HFF-Myc (cell line): ENCODE measurements at places on chromosomes 6 and 20.

DNA sequence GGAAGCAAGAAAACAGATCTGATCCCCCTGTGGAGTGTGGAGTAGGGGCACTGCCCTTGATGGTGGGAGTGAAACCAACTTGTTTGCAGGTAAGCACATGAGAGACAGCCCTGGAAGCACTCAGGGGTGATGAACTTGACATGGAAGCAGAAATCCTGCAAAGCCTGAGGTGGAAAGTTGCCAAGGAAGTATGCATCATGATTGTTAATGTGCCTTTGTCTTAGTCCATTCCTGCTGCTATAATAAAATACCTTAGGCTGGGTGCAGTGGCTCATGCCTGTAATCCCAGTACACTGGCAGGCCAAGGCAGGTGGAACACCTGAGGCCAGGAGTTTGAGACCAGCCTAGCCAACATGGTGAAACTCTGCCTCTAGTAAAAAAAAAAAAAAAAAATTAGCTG is 40.2 kb upstream of the IFNGR1 start:
- DNase-seq: no peak

- DNase-seq: no peak
These were observed 8.4 kb upstream of the E2F1 start for GRCh38 chr20:33694639-33695012.

DNA sequence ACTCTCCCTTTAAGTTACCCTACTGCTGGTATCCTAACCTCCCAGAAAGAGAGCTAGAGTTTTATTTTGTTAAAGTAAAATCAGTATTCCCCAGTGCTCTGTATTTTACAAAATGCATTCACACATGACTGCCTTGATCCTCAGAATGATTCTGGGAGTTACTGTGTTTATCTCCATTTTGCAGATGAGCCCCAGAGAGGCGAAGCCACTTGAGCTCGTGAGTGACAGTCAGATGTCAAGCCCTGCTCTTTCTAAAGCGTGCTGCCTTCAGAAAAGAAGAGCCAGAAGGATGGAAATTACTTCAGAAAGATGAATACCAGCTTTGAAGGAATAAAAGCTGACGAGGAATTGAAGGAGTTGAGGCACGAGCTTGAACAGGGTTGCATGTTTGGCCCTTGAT is 14.1 kb upstream of the OSER1 start:
- DNase-seq: no peak

DNA sequence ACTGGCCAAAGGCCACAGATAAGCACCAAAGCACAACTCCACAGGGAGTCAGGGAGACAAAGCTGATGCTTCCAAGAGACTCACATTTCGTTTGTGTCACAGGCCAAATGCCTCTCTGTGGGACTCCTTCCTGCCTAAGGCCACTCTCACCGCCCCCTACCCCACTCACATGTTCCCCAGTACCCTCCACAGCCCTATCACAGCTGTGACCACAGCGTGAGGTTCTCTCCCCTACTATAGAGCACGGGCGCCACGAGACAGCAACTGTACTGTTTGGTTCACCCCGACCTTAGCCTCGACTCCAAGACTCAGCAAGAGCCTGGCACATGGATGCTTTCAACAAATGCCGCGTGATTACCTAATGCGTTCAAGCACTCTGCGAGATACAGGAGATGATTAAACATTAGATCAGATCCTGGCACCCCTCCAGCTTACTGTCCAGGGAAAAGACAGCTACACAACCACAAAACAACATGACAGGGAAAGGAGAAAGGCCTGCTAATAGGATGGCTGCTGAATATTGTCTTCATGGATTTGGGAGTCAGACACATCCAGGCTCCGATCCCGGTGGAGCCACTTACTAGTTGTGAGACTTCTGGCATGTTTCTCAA is 105.5 kb downstream of the AGPAT4 start:
- peak; percentile 91 for DNase-seq

DNA sequence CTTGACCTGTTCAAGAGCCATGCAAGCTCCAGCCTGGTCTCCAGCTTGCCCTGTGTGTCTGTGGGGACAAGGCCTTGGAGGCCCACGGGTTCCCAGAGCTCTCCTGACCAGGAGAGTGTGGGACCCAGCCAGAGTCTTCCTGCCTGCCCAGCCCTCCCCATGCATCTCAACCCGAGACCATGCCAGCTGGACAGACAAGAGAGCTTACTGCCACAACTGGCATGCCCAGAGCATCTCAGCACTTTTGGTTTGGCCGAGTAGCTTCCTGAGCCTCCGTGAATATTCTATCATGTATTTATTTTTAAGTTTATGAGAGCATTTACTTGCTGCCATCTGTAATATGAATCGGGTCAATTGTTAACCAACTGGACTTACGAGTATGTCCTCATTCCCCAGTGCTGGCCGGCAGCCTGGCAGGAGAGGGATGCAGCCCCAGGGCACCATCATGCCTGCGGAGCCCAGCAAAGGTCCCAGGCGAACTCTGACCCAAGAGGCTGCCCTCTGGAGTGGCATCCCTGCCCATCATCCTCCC is 14.9 kb downstream of the IP6K3 start:
- no peak for DNase-seq

GRCh38 chr6:111653979-111654378 is 48.3 kb upstream of the TRAF3IP2 start:
- no peak for DNase-seq

- DNase-seq: peak; percentile 24
These were observed 648.8 kb upstream of the AGPAT4 start for GRCh38 chr6:161922631-161923119.

DNA sequence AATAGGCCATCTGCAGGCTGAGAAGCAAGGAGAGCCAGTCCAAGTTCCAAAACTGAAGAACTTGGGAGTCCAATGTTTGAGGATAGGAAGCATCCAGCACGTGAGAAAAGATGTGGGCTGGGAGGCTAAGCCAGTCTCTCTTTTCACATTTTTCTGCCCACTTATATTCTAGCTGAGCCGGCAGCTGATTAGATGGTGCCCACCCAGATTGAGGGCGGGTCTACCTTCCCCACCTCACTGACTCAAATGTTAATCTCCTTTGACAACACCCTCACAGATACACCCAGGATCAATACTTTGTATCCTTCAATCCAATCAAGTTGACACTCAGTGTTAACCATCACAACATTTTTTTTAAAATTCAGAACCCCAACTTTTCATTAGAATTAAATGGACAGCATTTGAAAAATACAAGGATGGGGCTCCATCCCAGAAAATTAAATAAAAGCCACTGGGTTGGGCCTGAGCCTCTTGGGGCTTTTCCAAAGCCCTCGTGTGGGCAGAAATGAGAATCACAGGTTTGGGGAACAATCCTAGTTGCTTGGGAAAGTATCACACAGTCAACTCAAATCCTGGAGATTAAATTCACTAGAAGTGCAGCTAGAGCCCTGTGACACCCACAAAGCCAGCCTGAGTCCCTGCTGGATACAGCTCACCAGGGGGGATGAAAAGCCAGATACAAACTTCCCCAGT is 2.2 kb downstream of the CLDN20 start:
- no peak for DNase-seq

- no peak for DNase-seq
These were observed 191.1 kb downstream of the TAF4 start for GRCh38 chr20:61874421-61875068.

- no peak for DNase-seq
These were observed 26.4 kb downstream of the HLA-F start for GRCh38 chr6:29749668-29750067.

GRCh38 chr20:21921251-21921650 is 215.8 kb downstream of the PAX1 start:
- DNase-seq: no peak

DNA sequence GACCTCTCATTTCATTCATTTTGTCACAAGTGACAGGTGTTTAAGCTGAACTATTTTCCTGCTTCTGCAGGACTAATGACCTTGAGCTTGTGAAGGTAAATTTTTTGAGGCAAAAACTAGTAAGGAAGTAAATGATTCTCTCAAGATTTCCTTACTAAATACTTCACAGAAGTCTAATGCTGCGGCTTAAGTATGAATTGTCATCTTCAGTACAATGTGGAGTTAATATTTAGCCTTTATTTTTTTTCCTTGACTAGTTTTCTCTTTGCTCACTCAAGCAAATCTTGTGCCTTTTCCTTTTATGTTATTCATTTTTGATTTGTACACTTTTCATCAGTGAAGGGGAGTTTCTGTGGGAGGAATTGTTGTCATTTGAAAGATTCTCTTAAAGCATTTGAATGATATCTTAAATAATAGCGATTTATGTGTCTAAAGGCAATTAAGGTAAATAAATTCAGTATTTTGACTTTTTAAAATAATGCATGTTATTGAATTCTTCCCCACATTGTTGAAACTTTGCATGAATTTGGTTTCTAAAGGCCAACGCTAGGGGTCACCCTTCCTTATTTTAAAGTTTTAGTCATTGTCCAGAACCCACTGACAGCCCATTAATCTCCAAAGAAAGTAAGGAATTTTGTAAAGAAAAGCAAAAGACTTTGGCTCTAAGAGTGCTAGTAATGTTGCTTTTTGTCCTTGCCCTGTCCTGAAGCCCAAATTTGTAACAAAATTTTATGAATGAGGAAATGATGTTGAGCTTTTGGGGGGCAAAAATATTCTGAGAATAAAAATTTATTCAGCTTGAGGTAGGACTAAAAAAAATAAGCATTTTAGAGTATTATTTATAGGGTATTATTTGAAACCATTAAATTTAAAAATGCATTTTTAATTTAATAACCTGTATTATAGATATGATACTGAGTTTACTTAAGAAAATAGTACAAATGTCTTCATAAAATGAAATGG is 157.4 kb upstream of the LAMA2 start:
- DNase-seq: peak; percentile 24

GRCh38 chr6:108492131-108492766 is 68.5 kb upstream of the FOXO3 start:
- DNase-seq: peak; percentile 20
